ENCODE measurements at places on chromosomes 3 and 15.

- DNase-seq, result no peak
Measured at GRCh38 chr15:41570764-41571163, 11.8 kb downstream of the TYRO3 start.

DNA sequence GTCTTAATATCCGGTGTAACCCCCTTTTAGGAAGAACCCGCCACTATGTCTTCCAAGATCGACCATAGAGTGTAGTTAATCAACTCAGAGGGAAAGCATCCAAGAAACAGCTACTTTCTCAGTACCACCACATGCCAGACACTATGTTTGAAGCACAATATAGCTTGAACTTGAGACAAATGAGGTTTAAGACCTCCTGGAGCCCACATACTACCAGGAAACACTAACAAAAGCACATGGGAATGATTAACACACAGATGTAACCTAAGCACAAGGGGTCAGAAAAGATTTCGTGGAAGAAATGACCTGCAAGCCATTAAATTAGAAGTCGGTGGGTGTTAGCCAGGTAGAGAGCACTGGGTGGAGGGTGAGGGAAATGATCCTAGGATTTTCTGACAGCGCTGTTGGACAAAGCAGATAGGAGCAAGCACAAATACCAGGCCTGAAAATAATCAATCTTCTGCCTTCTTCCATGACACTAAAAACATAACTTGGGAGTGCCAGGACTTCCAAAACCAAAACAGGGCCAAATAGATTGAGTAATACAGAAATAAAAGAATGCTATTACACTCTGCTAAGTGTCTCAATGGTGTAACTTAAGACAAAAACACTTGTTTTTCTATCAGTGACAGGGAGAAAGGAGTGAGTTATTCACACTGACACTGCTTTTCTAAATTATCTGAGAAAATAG, 213.7 kb downstream of the FOXP1 start:
- DNase-seq, result peak; percentile 89

- DNase-seq, result peak; percentile 1
Measured at GRCh38 chr3:12046406-12046805, 42.2 kb downstream of the SYN2 start.

DNA sequence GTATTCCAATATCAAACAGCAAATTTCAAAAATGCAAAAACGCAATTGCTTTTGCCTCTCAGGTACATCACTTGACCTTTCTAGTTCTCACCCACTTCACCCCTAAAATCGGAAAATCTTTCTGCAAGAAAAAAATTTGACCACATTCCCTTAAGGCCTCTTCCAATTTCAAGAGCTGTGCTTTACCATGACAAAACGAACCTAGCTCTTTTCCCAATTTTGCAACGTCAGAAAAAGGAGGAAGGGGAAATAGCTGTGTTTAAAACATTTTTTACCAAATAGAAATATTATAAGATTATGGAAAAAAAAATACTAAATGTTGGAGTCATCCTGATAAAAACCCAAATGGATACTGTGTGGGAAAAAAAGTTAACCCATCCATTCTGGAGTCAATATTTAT, 1.1 kb upstream of the NR2C2 start:
- DNase-seq, result no peak

DNA sequence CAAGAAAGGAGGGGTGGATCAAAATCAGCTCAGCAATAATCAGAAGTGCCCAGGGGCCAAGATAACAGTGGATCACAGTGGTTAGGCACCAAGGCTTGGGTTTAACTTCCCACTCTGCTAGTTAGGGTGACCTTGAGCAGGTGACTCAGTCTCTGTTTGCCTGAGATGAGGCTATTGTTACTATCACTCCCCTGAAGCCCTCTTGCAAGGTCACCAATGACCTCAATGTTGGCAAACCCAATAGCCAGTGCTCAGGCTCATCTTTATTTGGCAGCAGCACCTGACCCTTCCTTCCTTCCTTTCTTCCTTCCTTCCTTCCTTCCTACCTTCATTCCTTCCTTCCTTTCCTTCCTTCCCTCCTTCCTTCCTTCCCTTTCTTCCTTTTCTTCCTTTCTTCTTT, 102.4 kb upstream of the HACD2 start:
- no peak for DNase-seq

DNA sequence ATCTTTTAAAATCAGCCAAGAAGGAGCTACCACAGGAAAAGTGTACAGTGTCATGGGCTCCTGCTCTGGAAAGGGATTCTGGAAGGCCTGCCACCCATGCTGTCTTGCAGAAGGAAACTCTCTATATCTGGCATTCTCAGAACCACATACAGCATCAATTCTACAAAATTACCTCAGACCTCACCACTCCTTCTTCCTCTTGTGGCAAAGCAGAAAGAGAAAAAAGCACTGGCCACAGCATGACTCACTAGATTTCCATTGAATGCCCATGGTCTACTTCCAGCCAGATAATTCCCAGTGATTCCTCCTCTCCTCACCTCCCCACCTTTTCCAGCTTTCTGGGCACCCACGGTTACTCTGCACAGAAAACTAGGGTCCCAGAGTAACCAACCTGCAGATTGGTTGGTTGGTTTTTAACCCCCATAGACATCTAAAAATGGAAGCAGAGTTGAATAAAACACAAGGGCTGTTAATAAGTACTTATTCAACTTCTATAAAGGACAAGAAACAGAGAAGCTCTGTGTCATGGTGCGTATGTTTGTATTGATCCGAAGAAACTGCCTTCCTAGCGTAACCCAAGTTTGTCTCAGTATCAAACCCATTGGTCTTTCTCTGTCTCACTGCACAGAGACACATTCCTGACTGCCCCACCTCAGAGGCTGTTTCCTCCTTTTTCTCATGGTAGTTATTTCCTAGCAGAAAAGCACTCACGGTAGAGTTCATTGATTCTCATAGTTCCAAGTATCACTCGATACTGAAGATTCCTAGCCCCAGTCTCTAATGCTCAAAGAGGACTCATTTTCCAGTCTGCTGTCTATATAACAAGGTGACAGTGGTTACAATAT, 67.7 kb downstream of the LDHAL6B start:
- peak; percentile 67 for DNase-seq

- DNase-seq, result no peak
Measured at GRCh38 chr3:10285272-10286132, 7.2 kb downstream of the GHRL start.

GRCh38 chr3:43695863-43696262, 5.1 kb downstream of the ABHD5 start:
- no peak for DNase-seq

- no peak for DNase-seq
Measured at GRCh38 chr15:86316726-86317383, 237.2 kb downstream of the AGBL1 start.

- DNase-seq, result no peak
Measured at GRCh38 chr3:177119829-177120228, 77.5 kb downstream of the TBL1XR1 start.

DNA sequence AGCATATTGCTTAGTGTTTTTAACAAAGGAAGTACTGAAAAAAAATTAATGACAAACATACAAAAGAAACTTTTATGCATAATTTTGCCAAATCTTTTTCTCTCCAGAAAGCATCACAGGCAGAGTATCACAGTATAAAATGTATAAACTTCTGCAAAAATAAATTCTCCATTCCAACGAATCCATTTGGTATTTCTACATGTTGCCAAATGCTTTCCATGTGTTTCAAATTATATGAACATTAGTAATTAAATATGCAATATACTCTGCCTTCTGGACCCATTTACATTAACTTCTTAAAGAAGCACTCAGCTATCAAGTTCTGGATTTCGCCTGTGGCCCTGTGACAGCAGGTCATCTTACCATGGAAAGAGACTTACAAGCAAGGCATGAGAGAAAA, 189.1 kb upstream of the ALCAM start:
- peak; percentile 43 for DNase-seq

GRCh38 chr3:2656806-2657777, 453.1 kb downstream of the IL5RA start:
- DNase-seq, result peak; percentile 40

- no peak for DNase-seq
Measured at GRCh38 chr3:124026516-124026915, 34.6 kb upstream of the ROPN1 start.

DNA sequence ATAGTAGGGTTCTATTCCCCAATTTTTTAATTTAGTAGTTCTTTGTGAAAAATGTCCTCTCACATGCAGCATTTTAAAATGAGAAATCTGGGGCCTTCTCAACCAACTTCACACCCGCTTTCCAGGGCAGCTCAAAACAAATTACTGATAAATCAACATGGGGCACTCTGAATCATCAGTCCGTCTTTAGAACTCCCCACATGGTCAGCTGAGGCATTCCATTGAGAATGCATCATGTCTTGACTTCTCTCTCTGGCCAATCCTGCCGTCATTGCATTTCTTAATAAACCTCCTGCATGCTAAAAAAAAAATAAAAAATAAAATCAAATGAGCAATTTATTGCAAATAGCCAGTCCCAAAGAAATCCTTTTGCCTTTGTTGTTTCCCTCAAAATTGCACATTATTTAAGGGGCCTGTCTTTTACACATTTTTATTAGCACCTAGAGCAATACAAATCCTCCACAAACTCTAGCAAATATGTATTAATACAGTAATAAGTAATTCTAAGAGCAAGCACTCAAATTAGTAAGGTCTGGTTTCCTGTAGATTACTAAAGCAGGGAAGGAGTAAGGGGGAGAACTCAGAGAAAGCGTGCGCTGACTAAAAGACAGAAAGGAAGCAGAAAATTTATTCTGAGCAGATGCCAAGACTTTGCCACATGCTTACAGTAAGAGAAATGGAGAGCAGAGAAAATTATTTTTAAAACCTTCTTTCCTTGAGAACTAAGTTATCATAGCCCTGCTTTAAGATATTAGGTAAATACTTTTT, 175.7 kb downstream of the TNIK start:
- peak; percentile 96 for DNase-seq

DNA sequence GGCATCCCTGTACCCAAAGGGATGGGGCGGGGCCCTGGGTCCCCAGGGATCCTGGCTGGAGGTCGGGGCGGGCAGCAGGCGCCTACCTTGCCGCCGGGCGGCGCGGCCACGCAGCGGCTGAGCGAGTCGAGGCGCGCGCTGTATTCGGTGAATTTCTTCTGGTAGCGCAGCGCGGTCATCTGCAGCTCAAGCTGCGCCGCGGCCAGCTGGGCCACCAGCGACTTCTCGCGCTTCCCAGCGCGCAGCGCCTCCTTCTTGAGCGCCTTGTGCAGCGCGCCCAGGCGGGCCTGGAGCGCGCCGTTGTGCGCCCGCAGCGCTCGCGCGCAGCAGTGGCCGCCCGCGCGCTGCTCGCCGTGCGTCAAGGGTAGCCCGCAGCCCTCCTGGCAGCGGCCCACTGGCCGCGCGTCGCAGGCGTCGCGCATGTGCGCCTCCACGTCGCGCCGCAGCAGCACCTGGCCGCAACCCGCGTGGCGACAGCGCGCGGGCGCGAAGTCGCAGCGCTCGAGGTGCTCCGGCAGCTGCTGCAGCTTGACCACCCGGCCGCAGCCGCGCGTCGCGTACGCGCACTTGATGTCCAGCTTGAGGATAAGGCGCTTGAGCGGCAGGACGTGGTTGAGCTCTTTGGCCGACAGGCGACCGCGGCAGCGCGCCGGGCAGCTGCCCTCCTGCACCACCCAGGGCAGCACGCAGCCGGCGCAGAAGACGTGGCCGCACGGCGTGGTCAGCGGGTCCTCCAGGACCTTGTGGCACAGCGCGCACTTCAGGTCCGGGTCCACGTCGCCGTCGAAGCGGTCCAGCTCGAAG, 522 bp downstream of the PDZRN3 start:
- DNase-seq, result peak; percentile 68

GRCh38 chr3:82274897-82275296, 513.5 kb upstream of the GBE1 start:
- peak; percentile 1 for DNase-seq

GRCh38 chr3:128449111-128449638, 17.5 kb downstream of the DNAJB8 start:
- no peak for DNase-seq

- DNase-seq, result no peak
Measured at GRCh38 chr3:181915551-181915950, 203.8 kb downstream of the SOX2 start.

GRCh38 chr15:66474135-66474534, 23.4 kb downstream of the SNAPC5 start:
- DNase-seq, result no peak

DNA sequence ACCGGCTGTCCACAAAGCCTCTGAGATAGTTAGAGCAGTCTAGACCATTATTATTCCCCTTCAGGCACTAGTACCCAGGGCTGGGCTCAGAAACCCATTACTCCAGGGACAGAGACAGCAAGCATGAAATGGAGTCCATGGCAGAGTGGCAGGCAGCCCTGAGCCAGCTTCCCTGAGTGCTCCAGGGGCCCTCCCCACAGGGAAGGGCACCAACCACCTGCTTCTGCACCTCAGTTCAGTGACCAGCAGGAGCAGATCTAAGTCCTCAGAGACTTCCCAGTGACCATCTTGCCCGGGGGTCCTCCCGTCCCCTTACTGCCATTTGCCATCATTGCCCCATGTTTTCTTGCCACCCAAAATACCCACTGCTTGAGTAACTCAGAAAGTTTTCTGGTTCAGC, 62.0 kb downstream of the DAPK2 start:
- DNase-seq, result no peak

GRCh38 chr3:11539218-11539617, 104.5 kb downstream of the VGLL4 start:
- no peak for DNase-seq

- no peak for DNase-seq
Measured at GRCh38 chr15:69288531-69289341, 10.0 kb upstream of the PAQR5 start.

GRCh38 chr3:64805248-64805647, 117.4 kb upstream of the ADAMTS9 start:
- no peak for DNase-seq

DNA sequence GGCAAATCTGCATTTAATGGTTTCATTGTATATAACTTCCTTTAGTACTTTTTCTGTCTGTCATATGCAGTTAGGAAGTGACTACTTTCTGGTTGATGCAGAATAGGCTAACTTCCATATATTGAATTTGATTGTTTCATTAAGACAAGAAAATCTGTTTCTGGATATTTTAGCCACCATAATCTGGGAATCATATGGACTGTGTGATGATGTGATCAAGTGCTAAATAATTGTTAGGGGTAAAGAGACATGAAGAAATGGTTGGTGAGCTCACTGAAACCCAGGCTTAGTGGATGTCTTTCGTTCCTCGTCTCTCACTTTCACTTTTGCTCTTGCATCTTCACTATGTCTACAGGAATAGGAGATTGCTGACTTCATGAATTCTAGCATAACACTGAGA, 3.5 kb upstream of the MNS1 start:
- no peak for DNase-seq

GRCh38 chr15:58474741-58475323, 43.0 kb downstream of the LIPC start:
- DNase-seq, result no peak

DNA sequence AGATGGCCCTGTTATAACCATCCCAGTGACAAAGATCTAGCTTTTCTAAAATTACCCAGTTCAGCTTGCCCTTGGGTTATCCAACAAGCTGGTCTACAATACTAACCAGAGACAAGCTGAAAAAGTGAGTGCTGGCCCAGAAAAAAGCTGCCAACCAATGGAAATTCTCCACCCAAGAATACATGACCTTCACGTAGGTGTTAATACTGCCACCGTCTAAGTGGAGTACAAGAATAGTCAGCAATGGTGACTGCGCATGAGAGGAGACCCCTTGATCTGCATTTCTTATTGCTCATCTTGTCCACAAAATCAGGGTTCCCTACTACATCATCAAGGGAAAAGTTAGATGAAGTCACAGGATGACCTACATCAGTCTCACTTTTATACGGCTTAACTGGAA, 15.8 kb upstream of the PLCH1 start:
- DNase-seq, result no peak
